Dorsolateral prefrontal cortex (tissue), 122 donors: ENCODE measurements at places on chromosomes 4 and X.

- no peak for DNase-seq
Observed at GRCh38 chr4:84565951-84566350, 17.0 kb upstream of the CDS1 start.

DNA sequence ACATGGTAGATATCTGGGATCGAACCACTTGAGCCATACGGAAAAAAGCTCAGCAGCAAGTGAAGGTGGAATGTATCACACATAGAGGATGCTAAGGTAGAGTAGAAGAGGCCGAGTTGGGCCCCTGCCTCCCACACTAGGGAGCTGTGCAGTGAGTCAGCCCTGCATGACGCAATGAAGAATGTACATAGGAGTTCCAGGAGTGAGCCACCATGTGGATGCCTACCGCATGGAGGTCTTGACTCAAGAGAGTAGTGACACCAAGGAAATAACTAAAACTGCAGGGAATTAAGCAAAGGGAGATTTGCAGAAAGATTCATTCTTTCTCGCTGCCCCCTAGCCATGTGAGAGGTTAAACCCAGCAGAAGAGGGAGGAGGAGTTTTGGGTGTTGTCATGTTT lies 389.6 kb upstream of the IGFBP7 start:
- DNase-seq: no peak

DNA sequence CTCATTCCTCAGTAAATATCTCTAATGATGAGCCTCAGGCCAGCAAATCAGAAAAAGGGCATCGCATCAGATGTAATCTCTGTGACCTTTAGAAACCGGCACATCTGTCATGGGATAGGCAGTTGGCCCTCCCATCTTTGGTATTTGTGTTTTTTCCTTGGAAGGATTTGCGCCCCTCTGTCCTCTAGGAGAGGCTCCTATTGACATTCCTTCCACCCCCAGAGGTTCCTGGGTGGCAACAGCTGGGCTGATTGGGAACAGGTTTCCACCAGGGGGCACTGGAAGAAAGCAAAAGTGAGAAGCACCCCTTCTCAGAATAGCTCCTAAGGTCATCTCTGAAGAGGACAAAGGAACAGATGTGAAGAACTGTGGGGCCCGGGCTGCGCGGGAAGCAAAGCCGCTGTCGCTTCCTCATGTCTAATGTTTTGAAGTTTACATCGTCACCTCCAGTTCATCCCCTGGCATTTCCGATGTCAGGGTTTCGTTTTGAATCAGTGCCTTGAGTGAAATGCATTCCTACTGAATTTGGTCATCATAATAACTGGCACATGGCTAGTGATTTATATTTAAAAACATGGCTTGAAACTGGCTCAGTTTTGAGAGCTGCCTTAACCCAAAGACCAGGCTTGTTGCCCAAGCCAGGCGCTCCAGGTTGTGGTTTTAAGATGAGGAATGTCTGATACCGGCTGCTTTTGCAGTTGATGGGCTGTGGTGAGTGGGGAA lies 6.2 kb downstream of the TXK start:
- DNase-seq: no peak

DNA sequence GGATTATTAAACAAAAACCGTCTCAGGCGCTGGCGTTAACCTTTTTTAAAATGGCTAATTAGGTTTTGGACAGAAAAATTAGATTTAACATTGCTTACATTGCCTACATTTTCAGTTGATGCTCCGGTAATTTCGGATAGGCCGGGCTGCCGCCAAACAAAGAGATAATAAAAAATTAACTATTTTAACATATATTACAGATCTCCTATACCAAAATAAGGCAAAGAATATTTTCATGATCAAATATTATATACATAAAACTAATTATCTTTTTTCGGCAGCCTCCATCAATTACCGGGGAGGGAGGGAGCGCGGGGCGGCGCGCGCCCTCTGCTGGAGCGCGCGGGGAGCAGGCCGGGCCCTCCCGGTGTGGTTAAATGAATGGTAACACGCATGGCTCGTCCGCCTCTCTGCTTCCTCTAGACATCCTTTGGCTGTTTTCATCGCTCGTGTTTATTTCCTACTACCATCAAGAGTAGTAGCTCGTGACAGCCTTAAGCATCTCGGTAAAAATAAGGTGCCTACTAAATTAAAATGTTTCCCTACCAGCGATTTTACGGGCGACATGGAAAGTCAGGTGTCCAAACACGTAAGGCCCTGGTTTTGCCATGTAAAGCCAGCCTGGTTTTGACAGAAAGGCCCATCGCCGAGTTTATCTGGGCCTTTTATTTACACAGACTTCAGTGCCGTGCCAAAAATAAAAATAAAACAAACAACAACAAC lies 52.4 kb upstream of the TMEM33 start:
- peak; percentile 38 for DNase-seq

GRCh38 chr4:2132438-2132837 lies 73.3 kb downstream of the NAT8L start:
- no peak for DNase-seq
